ENCODE measurements at places on chromosomes 3 and 15.

DNA sequence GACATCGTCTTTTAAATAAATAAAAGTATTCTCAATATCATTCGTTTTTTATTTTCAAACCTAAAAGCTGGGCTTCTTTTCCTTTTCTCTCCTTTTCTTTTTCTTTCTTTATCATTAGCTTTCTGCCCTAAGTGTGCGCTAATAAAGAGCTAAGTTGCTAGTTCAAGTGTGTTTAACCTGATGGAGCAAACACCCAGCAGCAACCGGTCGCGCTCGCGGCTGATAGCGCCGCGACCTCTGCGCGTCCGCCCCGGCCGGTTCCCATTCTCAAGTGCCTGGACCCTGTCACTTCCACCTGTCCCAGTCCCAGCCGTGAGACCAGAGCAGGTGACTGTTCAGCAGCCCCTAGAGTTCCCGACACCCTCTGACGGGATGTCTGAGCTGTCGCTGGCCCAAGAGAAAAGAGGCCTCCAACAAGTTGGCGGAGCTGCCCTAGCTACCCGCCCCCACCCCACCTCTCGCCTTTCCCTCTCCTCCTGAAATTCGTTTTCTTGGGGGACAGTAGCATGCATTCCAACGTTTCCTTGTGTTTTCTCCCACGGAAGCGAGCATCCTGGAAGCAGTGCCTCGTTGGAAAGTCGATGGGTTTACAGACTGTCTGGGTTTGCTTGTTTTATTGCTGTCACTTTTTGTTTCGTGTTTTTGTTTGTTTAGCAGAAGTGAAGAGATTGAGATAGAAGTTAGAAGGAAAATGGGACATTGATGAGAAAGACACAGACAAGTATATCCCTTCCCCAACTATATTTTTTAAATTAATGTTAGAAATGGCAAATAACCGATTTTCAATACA is 3.1 kb upstream of the MECOM start:
- DNase-seq: no peak

GRCh38 chr15:68834346-68834745 is 13.7 kb upstream of the ANP32A start:
- no peak for DNase-seq

DNA sequence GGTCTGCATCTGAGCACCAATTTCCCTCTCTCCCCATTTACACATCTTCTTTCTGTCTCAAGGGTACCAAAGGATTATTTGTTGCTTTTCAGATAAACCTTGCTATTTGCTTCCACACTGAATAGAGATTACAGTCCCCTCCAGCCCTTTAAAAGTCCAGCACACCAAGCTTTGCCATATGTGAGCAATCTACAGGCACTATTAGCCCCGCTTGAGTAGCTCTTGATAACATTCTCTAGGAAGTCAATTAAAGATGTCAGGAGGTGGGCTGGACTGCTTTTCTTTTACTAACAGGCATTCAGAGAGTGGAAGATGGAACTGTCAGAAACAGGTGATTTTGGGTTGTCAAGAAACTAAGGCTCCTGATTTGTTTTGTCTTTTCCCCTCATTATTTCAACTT is 417.0 kb downstream of the ROBO2 start:
- DNase-seq: no peak

GRCh38 chr3:117632191-117632590 is 922.6 kb downstream of the TUSC7 start:
- no peak for DNase-seq

GRCh38 chr3:62955126-62955525 is 79.9 kb upstream of the CADPS start:
- no peak for DNase-seq

- no peak for DNase-seq
Measured at GRCh38 chr3:42934111-42934510, 28.2 kb downstream of the ZNF662 start.

- no peak for DNase-seq
Measured at GRCh38 chr3:189862385-189862998, 231.3 kb downstream of the TP63 start.

- DNase-seq: peak; percentile 85
Measured at GRCh38 chr3:198080521-198081384, 120.7 kb downstream of the LMLN start.

GRCh38 chr15:63334821-63335220 is 46.8 kb downstream of the CA12 start:
- DNase-seq: no peak

DNA sequence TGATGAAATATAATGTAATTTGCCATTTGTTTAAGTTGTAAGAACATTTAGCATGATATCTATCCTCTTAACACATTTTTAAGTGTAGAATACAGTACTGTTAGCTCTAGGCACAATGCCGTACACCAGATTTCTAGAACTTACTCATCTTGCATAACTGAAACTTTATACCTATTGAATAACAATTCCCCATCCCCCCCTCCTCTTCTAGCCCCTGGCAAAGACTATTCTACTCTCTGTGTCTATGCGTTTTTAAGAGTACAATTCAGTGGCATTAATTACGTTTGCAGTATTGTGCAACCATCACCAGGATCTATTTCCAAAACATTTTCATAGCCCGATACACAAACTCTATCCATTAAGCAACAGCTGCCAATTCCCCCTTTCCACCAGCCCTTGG is 261.7 kb downstream of the PLOD2 start:
- no peak for DNase-seq

DNA sequence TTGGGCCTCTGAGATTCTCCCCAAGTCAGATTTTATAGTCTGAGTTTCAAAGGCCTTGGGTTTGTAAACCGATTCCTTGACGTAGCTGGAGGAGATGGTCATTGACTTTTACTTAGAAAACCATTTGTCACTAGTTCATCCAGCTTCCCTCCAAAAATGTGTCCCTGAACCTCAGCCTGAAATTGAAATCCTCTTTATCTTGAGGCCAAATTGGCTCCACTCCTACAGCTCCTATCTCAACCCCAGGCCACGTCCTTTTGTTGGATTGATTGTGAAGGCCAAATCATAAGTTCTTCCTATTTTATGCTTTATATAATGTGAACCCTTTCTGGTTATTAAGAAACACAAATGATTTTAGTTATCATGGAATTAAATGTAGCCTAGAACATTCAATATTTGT is 193.9 kb upstream of the SUCLG2 start:
- no peak for DNase-seq

GRCh38 chr3:172816281-172816680 is 65.8 kb downstream of the ECT2 start:
- no peak for DNase-seq
